WTC11 (cell line): ENCODE measurements at places on chromosomes 4 and X. TPM values are rescaled to one million over a fixed set of nuclear protein-coding genes. Genes with fewer than 3 reads are reported as not detected.

IL3RA gene
- 0.26 to 0.48 TPM in 2 of 3 replicates, not detected in the other for total RNA-seq

TRIM2 gene
- total RNA-seq, result 42.0 to 54.5 TPM (median 43.9 TPM) in 3 replicates

- DNase-seq, result no peak
Observed at GRCh38 chr4:55012363-55013230, 112.8 kb downstream of the KDR start.

GRCh38 chr4:113080050-113080449 is 30.6 kb downstream of the ANK2 start:
- DNase-seq, result no peak

- DNase-seq, result no peak
Observed at GRCh38 chr4:57043347-57044251, 64.9 kb downstream of the POLR2B start.

- no peak for DNase-seq
Observed at GRCh38 chr4:42293967-42294813, 103.1 kb upstream of the SHISA3 start.

DNA sequence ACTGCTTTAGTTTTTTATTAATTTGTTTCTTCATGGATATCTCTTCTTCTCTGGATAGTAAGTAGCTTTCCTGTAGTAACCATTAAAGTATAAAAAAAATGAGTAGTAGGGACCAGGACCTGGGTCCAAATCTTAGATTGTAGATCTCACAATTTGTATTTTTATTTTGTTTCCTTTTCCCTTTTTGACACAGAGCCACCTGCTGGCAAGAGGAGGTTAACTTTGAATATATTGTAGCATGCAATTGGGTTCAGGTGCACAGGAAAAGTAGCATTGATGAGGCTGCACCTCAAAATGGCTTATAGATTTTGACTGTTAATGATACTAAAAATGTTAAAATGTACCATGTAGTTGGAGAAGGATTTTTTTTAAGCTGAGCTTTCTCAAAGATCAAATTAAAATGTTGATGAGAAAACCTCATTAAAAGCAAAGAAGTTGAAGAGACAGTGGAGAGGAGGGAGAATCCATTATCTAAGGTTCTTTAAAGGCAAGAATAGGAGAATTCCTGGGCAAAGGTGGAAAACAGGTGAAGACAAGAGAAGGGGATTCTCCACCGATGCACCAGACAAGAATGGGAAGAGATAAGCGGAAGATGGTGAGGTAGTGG is 48.3 kb upstream of the HPGDS start:
- no peak for DNase-seq
